ENCODE measurements at places on chromosomes 2 and 18.

DNA sequence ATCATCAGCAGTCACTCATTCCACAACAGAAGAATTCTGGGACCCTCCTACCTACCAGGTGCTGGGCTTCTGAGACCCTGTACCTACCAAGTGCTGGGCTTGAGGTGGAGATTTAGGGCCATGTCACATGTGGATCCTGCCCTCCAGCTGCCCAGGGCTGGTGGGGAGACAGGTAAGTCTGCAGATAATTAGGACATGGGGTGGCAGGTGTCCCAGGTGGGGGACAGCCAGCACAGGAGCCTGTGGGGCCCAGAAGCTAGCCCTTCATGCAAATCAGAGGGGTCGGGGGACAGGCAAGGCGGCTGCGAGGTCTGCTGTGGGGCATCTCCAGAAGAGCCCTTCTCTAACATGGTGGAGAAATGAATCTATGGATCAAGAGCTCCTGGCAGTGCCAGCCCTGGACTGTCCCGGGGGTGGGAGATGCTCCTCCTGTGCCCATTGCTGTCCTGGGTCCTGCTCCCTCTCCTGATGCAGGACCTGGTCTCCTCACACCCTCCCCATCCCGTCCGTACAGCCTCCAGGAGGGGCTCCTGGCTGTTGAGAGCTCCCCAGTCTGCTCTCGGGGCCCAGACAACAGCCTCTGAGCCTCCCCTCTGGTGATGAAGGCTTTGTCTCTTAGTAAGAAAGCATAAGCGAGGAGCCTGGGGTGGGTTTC is 106.3 kb upstream of the GLI2 start:
- DNase-seq, result no peak

DNA sequence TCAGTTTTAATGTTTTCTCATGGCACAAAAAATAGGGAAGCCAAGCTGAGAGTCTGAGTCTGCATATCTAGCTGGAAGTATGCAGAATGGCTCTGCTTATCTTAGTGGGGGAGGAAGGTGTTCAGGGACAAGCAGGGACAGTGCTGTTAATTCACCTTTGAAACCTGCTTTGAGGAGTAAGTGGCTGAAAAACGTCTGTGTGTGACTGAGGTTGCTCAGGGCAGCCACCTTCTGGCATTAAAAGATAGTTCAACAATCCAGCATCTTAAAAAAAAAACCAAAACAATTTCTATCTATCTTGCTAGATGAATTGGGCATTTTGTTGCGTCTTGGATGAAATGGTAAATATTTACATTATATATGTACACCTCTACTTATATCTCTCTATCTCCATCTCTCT is 2.0 kb upstream of the TRPM8 start:
- no peak for DNase-seq

GRCh38 chr2:56011624-56012023 is 88.0 kb upstream of the EFEMP1 start:
- no peak for DNase-seq

DNA sequence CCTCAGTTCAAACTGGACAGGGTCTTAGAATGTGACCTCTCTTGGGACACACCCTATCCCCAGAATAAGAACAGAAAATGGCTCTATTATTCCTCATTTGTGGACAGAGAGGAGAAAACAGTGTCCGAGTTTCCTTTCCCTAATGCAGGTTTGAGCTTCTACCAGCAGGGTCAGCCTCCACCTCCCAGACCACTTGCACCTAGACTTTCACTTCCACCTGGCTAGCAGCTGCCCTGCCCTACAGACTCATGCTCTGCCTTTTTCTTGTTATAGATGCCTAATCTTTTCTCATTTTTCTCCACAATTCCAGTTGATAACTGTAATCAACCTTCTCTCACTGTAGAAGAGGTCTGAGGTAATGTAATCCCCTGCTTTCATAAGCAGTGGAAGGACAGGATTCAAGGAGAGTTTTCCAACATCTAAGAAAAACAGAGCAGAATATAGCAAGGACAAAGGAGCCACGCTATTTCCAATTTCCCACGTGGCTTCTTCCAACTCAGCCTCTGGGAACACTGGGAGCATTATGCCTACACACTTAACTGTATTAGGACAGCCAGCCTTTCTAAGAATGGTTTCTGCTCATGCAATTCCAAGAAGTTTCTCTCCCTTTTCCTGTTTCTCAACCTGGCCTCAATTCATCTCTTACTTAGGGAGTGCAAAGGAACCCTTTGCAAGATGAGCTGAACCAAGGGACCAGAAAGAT is 239.8 kb downstream of the BCL11A start:
- DNase-seq, result no peak

- DNase-seq, result no peak
These were observed 269.4 kb downstream of the LOXHD1 start for GRCh38 chr18:46387441-46388131.

DNA sequence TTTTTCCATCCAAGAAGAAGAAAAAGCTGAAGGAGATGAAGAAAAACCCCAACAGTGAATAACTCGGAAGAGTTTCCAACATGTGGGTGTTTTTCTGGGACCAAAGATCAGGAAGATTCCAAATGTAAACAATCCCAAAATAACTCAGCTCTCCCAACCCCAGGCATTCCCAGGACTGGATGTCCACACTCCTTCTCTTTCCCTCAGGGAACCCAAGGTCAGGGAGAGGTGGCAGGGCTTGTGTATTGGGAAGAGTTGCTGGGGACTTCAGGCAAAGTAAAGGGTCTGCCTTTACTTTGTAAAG is 268.0 kb downstream of the DYSF start:
- DNase-seq, result no peak

GRCh38 chr2:174121612-174122011 is 126.7 kb downstream of the OLA1 start:
- DNase-seq, result no peak

DNA sequence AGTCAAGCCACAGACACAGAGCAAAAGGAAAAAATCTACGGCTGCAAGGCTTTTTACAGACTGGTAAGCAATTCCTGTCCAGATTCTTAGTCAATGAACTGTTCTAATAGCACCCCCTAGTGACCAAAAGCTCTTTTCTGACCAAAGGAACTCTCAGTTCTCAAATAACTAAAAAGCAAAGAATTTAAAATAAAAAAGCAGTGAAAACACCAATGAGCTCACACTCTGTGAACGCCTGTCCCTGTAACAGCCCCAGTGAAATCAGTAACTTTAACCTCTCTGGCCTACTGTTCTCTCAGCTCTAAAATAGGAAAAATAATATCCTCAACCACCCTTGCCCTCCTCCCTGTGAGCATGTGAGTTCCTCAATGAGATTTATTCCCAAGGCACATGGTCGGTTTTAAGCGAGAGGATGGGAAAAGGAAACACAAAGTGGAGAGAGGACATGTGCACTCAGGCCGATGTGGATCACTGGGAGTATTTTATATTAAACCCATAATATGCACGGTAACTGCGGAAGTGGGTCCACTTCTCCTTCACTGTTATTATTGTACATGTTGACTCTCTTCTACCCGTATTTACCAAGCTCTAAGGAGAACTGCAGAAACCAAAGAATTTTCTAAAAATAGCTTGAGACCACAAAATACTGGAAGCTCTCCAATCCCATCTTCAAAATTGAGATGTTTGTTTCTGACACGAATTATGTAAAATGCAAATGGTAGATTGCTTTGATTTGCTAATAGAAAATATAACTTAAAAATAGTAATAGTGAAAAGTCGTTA is 128.5 kb downstream of the STK39 start:
- DNase-seq, result no peak

DNA sequence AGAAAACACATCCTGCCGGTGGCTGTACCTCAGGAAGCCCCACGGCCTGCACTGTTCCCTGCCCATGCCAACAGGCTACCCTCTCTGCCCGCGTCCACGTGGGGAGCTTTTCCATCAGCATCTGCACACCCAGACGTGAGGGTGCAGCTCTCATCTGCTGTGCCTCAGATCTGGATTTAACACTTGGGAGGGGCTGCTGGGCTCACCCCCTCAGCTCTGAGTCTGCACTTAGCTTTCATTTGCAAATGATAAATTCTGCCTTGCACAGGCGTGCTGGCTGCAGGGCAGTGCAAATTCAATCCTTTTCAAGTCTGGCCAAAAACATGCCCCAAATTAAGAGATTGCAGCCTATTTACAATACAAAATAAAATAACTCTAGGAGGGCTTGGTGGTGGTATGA is 245.7 kb downstream of the TWIST2 start:
- no peak for DNase-seq

DNA sequence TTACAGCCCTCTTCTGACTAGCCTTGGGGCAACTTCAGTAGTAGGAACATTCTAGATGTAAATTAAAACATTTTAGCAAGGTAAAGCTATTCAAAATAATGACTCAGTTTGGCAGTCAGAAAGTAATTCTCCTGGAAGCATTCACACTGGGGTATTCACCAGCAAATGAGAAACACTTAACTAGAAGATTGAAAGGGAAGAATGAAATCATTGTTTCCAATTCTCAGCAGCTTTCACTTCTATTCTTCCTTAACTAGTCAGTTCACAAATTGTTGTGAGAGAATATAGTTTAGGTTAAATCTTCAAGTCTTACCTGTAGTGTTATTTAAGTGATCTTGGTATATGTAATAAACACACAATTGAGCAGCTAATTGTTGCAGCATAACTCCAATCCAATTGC is 1135.6 kb upstream of the FAM98A start:
- DNase-seq, result no peak

DNA sequence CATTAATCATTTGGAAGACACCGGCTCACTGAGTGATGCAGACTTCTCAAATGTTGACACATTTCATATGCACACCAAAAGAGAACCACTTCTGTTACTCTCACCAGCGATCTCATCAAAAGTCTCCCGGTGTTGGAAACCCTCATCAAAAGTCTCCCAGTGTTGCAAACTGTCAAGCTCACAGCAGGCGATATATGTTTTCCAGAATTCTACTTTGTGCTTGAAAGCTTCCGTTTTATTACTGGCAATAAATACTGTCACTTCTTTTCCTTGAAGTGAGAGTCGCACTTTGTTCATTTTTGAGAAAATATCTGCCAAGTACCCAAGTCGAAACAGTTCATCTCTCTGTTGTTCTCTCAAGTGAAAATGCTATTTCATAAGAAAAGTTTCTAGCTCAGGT is 20.5 kb downstream of the MLPH start:
- no peak for DNase-seq

DNA sequence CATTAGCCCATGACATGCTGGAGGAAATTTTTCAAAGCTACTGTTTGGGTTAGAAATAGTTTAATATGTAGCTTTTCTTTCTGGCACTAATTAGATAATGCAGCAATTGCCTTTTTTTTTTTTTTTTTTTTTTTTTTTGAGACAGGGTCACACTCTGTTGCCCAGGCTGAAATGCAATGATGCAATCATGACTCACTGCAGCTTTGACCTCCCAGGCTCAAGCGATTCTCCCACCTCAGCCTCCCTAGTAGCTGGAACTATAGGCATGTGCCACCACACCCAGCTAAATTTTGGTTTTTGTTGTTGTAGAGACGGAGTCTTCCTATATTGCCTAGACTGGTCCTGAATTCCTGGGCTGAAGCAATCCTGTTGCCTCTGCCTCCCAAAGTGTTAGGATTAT is 136.2 kb downstream of the SP100 start:
- no peak for DNase-seq

GRCh38 chr2:129748653-129749052 is 230.8 kb upstream of the RAB6C start:
- DNase-seq, result no peak

GRCh38 chr18:56521263-56521662 is 117.1 kb downstream of the TXNL1 start:
- no peak for DNase-seq

GRCh38 chr2:186868344-186868743 is 19.4 kb upstream of the ZSWIM2 start:
- no peak for DNase-seq

DNA sequence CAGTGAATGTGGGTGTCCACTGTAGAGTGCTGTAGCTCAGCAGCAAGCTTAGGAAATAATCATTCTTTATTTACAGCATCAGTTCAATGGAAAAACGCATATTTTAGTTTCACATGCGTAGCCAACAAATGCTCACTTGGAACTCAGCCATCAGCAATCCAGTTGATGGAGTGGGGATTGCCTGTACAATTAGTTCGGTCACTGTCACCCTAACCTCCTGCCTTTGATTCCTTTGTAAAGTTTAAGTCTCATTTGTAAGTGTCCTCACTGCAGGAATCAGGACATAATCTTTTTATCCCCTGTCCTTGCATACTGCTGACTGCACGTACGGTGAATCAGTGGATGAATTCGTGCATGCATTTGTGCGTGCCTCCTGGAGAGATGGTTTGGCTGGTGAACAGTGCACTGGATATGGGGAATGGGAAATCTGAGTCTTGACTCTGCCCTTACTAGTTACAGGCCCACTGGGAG is 55.9 kb downstream of the RAB31 start:
- no peak for DNase-seq

Data from stimulated activated CD8-positive, alpha-beta memory T cell treated with anti-CD3 and anti-CD28 coated beads, Interleukin-2, amount 100 ng/mL, for 1 hour (primary cell).